Ovary (tissue), 10 donors: ENCODE measurements at places on chromosomes 2 and 18. TPM values are rescaled to one million over a fixed set of nuclear protein-coding genes. Genes with fewer than 3 reads are reported as not detected.

GRCh38 chr2:57479981-57480380 lies 566.6 kb upstream of the VRK2 start:
- no peak for DNase-seq

DNAJC5G gene
- total RNA-seq: not detected

GRCh38 chr2:61938511-61938910 lies 33.0 kb downstream of the COMMD1 start:
- no peak for DNase-seq

GRCh38 chr2:100821255-100821910 lies 1.4 kb downstream of the NPAS2 start:
- DNase-seq: no peak

DNA sequence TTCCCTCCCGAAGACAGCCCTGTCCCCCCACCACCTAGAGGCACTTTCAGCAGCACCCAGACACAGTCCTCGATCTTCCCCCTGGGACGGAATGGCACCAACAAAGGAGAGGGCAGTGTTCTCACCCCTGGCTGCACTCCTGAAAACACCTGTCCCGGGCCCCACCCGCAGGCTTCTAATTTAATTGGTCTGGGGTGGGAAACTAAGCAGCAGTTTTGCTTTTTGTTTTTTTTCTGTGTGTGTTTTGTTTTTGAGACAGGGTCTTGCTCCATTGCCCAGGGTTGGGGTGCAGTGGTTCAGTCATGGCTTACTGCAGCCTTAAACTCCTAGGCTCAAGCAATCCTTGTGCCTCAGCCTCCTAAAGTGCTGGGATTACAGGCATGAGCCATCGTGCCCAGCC lies 38.4 kb upstream of the REL start:
- no peak for DNase-seq
